ENCODE measurements at places on chromosomes 2 and 18.
A peak's percentile ranks its signal among the peaks of the same experiment; 100 is the strongest.

DNA sequence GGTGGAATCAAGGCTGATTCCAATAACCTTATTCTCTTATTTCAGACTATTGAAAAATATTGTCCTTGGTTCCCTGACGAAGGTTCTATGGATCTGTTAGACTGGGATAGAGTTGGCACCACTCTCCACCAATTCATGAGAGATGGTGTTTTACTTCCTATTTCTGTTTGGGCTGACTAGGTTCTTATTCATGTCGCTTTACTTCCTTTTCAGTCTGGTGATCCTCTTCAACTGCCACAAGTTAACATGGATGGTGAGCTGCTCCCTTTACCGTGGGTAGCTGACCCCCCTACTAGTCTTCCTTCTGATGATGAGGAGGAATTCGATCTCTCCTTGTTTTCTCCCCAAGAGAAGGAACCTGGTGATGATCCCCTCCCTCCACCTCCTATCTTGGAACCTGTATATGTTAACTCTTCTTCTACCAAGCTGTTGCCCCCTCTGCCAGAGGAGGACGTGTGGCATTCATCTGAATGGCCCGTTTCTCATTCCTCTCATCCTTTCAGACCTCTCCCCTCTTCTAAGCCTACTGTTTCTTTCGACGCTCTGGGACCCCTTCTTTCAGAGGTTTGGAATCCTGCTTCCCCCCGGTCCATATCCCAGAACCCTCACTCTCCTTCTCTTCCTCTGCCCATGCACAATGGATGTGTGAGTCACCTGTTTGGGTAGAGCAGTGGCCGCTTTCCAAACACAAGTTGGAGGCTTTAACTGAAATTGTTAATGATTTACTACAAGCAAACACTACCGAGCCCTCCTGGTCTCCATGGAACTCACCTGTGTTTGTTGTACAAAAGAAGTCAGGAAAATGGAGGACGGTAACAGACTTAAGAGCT, 13.5 kb upstream of the CNOT11 start:
- DNase-seq: no peak

DNA sequence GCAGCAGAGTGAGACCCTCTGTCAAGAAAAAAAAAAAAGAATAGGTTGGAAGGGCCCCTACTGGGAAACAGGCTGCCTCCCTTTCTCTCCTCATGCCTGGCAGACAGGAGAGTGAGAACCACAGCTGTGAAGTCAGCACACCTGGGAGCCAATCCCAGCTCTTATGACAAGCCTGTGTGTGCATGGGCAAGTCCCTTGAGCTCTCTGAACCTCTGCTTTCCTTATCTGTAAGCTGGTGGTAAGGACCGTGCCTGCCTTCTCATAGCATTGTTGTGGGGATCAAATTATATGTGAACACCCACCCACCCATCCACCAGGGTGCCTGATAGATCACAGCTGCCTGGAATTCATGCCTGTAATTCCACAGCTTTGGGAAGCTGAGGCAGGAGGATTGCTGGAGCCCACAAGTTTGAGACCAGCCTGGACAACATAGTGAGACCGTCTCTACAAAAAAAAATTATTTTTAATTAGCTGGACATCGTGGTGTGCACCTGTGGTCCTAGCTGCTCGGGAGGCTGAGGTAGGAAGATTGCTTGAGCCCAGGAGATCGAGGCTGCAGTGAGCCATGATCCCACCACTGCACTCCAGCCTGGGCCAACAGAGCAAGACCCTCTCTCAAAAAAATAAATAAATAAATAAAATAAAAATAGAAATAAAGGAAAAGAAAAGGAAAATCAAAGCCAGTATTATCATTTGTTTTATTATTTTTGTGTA, 66.9 kb upstream of the MCFD2 start:
- no peak for DNase-seq

DNA sequence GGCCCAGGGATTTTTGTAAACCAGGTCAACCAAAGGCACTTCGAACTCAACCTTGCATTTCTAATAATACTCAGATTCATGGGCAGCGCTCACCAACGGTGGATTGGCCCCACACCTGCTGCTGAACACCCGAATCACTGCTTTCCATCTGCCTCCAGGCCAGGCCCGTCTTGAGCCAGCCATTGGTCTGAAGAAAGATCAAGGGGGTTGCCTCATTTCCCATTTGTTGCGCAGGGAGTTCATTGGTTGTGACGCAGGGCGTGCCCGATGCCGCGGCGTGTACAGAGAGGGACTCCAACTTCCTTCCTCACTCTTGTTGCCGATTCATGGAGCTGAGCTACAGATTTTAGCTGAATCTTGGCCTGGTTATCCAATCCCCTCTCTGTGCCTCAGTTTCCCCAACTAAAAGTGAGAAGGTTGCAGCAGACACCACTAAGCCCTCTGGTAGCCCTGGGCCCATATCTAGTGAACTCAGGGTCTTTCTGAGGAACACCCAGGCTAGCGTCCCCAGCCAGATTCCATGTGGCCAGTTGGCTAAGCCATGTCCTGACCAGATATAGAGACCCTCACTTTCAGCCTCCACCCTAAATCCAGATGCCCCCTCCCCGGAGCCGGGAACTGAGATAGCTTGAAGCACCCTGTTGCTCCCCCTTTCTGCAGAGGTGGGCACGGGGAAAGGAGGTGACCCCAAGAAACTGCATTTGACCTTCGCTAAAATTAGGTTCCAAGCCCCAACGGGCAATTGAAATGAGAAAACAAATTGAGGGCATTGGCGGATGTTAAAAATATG, 60.9 kb upstream of the HPCAL1 start:
- no peak for DNase-seq

- DNase-seq: no peak
Measured at GRCh38 chr2:106184394-106184793, 9.7 kb downstream of the UXS1 start.

- no peak for DNase-seq
Measured at GRCh38 chr2:124959581-124959980, 934.5 kb downstream of the CNTNAP5 start.

- DNase-seq: no peak
Measured at GRCh38 chr2:168210895-168211570, 36.4 kb downstream of the STK39 start.

GRCh38 chr2:143241403-143242088, 112.3 kb downstream of the ARHGAP15 start:
- no peak for DNase-seq

DNA sequence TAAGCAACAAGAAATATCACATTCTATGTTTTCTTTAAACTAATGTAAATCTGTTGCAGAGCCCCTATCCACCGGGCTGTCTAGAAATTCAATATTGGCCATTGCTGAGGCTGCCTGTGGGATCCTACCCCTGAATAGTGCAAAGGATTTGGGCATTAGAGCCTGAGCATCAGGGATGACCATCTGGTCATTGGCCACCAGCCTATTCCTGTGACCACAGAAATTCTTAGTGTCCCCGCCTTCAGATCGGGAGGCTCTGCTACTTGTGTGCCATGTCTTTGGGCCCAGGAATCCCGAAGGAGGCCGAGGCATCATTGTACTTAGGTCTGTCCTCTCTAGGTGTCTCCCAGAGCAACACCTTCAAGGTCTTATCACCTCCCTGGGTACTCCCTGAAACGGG, 73.8 kb downstream of the HRH4 start:
- no peak for DNase-seq

GRCh38 chr2:101831351-101831865, 133.9 kb downstream of the MAP4K4 start:
- peak; percentile 54 for DNase-seq

GRCh38 chr2:121128741-121129659, 156.0 kb downstream of the TFCP2L1 start:
- no peak for DNase-seq

DNA sequence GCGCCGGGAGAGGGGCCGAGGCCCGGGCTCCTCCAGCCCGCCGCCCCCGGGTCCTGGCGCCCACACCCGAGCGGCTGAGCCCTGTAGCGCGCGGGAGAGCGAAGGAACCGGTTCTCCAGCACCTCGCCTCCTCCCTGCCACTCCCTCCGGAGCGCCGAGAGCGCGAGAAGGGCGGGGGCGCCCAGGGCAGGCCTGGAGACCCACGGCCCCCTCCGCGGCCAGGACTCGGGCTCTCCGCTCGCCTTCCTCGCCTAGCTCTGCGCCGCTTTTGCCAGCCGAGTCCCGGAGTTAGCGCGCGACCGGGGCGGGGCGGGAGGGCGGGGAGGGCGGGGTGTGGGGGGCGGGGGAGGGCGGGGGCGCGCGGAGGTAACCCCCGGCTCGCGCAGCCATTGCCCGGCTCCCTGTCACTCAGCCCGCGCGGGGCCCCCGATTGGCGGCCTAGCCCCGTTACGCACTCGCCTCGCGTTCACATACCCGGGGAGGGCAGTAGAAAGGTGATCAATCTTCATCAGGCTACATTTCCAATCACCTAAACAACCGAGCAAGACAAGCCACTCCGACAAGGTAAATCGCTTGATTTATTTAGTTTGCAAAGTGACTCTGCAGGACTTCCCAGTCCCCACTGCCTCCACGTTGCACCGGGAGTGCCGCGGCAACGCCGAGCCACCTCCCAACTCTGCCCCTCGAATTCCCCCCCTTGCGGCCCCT, at the start of gene OTX1:
OTX1 (plus strand) TSS at position 497 of the 708 bp plus-strand sequence. CDS start 2,161 bp downstream, outside the sequence.
- DNase-seq: peak; percentile 34

DNA sequence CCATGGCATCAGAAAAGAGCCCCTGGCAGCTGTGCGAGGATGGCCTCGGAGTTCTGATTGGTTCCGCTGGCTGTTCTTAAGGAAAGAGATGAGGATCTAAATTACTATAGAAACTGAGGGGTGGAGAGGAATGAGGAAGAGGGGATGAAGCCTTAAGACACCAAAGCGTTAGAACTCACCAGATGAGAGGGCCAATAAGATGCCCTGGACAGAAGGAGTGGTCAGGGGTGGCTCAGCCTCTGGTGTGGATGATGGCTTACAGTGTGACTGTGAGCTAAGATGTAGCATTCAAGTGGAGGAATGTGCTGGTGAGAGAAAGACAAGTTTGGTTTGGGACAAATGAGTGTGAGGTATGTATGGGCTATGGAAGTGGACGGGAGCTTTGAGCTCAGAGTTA, 97.8 kb downstream of the ZFP36L2 start:
- DNase-seq: no peak

GRCh38 chr18:3458378-3458777, 8.4 kb downstream of the TGIF1 start:
- no peak for DNase-seq

DNA sequence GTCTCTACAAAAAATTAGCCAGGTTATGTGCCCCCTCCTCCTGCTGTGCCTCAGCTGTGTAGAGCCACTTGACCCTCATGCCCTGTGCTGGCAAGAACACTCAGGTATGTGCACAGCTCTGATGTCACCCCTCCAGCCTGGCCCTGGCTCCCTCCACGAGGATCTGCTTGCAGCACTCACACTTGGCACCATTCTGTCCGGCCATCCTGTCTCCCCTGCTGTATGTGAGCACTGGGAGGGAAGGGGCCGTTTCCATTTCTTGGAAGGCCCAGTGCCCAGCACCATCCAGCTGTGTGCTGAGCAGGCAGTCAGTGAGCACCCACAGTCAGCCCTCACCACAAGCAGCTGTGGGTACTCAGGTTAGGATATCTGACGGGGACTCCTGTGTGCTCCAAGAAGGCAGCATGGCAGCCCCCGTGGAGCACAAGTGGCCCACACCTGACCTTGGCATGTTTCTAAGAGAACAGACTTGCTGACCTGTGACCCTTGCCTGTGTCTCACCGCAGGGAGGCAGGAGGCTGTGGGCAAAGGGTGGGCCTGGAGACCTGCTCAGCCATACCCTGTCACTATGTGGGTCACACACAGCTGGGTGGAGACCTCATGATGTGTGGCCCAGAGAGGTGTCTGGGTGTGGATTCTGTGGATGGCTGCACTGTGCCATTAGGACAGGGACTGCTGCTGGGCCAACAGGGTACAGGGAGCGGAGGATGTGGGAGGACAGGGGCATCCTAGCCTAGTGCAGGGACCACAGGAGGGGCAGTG, 31.5 kb downstream of the USP34 start:
- DNase-seq: no peak

GRCh38 chr2:65727816-65728215, 295.4 kb upstream of the SPRED2 start:
- DNase-seq: no peak

- DNase-seq: no peak
Measured at GRCh38 chr2:225494100-225494459, 94.6 kb downstream of the NYAP2 start.

DNA sequence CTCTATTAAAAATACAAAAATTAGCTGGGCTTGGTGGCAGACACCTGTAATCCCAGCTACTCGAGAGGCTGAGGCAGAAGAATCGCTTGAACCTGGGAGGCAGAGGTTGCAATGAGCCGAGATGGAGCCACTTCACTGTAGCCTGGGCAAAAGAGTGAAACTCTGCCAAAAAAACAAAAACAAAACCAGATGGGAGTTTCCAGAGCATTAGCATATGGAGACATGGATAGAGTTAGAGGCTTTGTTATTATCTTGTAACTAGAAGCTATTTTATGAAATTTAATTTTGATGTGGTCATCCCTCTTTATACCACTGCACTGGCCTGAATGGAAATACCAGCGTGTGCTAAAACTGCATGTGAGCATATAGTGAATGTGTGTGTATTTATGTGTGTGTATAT, 58.9 kb downstream of the TRAPPC8 start:
- DNase-seq: no peak

DNA sequence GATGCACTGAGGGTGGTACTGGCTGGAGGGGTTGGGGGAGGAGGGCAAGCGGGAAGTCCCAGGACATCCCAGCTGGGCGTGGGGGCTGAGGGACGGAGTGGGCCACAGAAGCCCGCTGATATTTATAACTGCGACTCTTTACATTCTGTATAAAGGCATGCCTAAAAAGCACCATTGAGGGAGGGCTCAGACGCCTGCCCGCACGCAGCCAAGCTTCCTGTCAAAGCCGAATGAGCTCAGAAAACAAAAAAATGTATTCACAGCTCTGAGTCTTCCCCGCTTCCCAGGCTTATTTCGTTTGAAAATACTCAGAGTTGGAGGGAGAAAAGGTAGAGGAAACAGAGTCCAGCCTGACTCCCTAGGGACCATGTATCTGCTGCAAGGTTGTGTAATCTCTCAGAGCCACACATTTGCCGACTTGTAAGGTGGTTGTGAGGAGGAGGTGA, 170.1 kb upstream of the HAAO start:
- no peak for DNase-seq

DNA sequence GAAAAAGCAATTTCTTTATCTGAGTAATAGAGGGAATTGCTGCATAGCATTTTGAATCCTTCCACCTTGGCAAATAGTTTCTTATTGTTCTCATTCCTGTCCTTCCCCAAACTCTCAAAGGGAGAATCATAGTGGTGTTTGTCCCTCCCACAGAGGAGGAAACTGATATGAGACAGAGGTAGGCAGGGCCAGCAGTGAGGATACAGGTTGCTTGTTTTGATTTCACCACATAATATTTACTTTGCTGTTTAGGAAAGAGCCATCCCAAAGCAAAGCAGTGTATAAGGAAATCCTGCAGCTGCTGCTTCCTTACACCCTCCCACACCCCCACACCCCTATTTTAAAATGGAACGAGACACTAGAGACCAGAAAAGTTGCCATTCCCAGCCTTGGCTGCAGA, 195.3 kb downstream of the SETBP1 start:
- no peak for DNase-seq

DNA sequence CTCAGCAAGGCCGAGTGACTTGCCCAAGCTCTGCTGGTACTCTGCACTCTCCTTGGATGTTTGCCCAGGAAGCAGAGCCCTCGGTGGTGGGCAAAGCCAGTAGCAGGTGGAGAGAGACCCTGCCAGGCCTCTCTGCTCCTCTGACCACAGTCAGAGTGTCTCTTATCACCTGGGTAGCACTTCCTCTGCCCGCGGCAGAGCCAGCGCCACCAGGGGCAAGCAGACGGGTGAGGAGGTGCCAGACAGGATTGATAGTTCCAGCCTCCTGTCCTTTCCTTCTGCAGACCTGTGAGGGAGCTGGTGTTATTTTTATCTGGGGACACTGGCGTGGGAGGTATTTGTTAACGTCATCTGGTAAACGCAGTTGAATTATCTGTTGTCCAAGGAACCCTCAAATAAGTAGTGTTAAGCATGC, 152.9 kb downstream of the SMAD7 start:
- DNase-seq: no peak

GRCh38 chr2:143582046-143582747, 453.0 kb downstream of the ARHGAP15 start:
- no peak for DNase-seq

Data from activated T-cell treated with anti-CD3 and anti-CD28 coated beads, Interleukin-2, amount 50 U/mL, for 4 hours (primary cell).